ENCODE measurements at places on chromosomes 16 and 17.

- DNase-seq: no peak
Observed at GRCh38 chr17:50630524-50631194, 4.0 kb upstream of the ABCC3 start.

DNA sequence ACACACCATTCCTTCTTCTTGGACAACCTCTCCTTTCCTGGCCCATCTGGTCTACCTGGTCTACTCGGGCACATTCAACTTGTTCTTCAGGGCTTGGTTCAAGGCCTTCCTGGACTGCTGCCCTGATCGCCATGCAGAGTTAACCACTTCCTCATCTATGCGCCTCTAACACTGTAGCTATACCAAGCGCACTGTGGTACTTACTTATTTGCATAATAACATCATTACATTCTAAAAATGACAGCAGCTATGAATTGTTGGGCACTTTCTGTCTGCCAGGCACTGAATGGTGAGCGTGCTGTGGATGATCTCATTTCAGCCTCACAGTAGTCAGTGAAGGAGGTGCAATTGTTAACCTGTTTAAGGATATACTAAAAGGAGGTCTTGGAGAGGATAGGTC lies 66.9 kb upstream of the SDK2 start:
- no peak for DNase-seq

DNA sequence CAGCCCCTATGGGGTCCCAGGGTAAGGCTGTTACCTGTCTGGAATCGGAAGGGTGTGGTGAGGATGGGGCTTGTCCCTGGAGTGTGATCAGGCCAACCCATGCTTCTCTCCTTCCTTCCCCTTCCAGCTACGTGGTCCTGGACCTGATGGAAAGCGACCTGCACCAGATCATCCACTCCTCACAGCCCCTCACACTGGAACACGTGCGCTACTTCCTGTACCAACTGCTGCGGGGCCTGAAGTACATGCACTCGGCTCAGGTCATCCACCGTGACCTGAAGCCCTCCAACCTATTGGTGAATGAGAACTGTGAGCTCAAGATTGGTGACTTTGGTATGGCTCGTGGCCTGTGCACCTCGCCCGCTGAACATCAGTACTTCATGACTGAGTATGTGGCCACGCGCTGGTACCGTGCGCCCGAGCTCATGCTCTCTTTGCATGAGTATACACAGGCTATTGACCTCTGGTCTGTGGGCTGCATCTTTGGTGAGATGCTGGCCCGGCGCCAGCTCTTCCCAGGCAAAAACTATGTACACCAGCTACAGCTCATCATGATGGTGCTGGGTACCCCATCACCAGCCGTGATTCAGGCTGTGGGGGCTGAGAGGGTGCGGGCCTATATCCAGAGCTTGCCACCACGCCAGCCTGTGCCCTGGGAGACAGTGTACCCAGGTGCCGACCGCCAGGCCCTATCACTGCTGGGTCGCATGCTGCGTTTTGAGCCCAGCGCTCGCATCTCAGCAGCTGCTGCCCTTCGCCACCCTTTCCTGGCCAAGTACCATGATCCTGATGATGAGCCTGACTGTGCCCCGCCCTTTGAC lies 2.4 kb downstream of the MAPK7 start:
- DNase-seq: no peak

GRCh38 chr16:11240636-11241473 lies 15.1 kb downstream of the SOCS1 start:
- DNase-seq: no peak

DNA sequence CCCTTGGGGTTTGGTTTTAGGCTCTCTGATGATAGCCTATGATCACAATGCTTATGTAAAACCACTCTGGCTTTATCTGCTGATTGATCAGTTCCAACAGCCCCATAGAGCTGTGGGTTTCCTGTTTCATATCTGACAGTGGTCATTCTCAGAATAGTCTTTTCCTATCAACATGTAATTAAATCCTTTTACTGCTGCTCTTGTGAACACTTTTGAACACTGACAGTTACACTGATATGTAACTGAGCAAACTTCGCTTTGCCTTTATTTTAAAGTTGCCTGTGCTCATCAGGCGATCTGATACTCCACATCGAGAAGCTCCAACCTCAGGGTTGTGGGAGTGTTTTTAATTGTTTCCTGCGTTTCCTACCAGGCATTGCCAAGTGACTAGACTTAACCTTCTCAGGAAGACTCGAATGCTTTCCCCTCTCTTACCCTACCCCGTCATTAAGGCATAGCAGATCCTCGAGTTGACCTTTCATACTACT lies 17.3 kb upstream of the CLEC18B start:
- no peak for DNase-seq

GRCh38 chr16:49120631-49121030 lies 161.0 kb downstream of the CBLN1 start:
- no peak for DNase-seq

GRCh38 chr17:48636177-48637018 lies 10.2 kb upstream of the HOXB9 start:
- peak; percentile 61 for DNase-seq

DNA sequence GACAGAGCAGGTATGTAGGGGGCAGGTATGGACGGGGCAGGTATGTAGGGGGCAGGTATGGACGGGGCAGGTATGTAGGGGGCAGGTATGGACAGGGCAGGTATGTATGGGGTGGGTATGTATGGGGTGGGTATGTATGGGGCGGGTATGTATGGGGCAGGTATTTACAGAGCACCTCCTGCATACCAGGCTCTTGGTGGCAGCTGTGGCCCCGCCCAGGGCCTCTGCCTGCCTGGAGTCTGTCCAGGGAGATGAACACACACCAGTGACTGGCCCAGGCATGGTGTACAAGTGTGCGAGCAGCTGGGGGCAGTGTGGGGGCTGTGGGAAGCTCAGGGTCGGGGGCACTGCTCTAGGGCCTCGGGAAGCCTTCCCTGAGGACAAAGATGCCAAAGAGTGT lies 4.4 kb downstream of the RPL3L start:
- no peak for DNase-seq

GRCh38 chr17:80962356-80963329 lies 29.0 kb upstream of the CHMP6 start:
- DNase-seq: no peak

DNA sequence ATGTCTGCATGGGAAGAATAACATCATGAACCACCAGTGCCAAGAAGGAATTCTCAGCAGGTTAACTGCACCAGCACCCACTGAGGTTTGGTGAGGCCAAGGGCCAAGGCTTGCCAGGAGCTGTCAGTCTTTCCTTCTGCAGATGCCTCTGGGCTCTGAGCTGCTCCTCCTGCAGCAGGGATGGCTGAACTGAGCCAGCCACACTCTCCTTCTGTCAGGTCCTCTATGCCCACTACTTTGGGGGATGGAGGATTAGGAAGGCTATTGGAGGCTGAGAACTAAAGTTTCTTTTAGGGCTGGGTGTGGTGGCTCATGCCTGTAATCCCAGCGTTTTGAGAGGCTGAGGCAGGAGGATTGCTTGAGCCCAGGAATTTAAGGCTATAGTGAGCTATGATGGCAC lies 71.6 kb downstream of the PLXDC1 start:
- DNase-seq: no peak

GRCh38 chr16:84115919-84116719 lies 623 bp downstream of the MBTPS1 start:
- peak; percentile 20 for DNase-seq

DNA sequence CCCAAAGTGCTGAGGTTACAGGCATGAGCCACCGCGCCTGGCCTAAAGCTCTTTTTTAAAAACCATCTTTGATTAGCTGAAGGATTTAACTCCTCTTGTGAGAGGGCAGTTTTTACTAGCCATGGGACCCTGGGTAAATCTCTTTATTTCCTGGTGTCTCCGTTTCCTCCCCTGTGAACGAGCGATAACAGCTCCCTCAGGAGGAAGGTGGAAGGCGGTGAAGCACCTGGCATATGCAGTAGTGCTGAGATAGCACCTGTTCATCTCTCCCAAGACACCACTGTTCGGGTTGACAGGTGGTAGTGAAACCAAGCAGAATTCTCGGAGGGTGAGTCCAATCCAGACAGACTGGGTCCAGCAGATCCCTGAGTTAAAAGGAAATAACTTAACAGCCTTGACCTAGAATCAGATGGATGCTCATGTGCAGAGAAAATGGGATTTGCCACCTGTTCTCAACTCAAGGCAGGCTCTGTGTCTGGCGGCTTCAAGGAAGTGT lies 86.2 kb downstream of the CRISPLD2 start:
- DNase-seq: no peak

DNA sequence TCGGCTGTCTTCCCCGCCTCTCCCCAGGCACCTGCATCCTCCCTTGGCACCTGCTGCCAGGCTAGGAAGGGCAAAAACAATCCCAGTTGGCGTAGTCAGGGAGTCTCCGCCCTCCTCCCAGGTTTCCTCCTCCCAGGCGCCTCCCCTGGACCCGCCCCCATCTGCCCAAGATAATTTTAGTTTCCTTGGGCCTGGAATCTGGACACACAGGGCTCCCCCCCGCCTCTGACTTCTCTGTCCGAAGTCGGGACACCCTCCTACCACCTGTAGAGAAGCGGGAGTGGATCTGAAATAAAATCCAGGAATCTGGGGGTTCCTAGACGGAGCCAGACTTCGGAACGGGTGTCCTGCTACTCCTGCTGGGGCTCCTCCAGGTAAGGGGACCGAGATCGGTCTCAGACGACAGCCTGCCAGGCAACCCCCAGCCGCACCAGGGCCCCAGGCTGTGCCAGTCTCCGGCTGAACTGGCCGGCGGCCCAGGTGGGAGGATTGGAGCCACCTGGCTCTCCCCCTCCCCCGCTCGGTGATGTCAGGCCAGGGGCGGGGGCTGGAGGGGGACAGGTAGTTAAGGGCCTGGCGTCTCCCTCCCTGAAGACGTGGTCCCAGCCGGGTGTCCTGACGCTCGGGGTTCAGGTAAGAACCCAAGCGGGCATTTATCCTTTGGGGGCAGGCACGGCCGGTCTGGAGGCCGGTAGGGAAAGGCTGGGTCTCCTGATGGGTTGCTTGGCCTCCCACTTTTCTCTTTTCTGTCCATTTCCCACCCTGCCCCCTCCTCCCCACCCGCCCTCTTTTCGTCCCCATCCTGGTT lies at the start of gene GRB7:
GRB7 (plus strand) TSS at position 179 of the 808 bp plus-strand sequence. CDS start 4,364 bp downstream, outside the sequence.
- no peak for DNase-seq

- DNase-seq: peak; percentile 96
Observed at GRCh38 chr16:29811170-29811895, 660 bp upstream of the PRRT2 start.

GRCh38 chr16:66057057-66057456 lies 309.4 kb upstream of the CDH5 start:
- DNase-seq: no peak

- peak; percentile 60 for DNase-seq
Observed at GRCh38 chr17:48575066-48575582, 3.0 kb downstream of the HOXB4 start.

DNA sequence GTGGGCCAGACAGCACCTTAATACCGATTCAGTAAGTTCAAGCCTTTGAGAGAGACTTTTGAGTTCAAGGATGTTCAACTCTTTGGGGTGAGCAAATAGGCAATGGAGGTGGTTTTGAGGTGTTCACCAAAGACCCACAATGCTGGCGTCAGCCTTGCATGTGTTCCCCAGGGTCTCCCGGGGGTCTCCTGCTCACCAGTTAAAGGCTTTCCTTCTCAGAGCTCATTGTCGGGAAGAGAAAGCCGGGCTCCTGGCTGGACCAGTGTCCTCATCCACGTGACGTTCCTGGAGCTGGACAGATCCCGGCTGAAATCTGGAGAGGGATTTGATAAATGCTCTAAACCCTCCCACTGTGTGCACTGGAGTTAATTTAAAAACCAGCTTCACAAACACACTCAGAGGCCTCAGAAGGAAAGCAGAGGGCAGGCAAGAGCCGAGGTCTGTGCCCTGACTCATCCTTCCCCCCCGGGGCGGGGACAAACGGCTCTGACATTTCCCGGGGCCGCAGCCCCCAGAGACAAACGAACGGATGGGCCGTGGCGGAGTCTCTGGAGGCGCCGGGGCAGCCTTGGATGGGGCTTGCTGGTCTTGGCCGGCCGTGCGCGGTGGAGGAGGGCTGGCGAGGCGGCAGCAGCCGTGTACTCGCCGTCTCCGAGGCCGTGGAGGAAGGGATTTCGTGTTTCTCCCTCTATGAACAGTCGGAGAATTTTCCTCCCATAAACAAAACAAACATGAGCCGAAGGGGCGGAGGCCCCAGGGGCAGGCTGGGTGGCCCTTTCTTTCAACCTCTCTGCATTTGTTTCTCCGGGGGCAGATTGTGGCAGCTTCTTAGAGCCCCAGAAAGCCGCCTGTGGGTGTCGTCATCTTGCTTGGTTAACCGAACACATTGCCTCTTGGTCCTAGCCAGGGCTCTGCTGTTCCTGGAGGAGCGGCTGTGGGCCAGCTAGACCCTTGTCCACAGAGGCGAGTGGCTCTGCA lies 94.2 kb downstream of the NTN1 start:
- peak; percentile 70 for DNase-seq

DNA sequence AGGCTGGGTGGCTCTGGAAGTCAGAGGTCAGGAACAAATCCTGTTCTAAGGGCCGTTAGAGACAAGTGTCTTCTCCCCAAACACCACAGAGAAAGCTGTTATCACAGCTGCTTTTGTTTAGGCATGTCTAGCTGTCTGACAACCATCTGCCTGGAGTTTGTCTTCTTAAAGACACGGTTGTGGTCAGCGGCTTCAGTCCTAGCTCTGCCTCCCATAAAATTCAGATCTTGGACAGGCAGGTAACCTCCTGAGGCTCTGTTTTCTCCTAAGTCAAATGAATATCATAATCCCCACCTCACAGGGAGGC lies 2.3 kb upstream of the ITGA3 start:
- no peak for DNase-seq

DNA sequence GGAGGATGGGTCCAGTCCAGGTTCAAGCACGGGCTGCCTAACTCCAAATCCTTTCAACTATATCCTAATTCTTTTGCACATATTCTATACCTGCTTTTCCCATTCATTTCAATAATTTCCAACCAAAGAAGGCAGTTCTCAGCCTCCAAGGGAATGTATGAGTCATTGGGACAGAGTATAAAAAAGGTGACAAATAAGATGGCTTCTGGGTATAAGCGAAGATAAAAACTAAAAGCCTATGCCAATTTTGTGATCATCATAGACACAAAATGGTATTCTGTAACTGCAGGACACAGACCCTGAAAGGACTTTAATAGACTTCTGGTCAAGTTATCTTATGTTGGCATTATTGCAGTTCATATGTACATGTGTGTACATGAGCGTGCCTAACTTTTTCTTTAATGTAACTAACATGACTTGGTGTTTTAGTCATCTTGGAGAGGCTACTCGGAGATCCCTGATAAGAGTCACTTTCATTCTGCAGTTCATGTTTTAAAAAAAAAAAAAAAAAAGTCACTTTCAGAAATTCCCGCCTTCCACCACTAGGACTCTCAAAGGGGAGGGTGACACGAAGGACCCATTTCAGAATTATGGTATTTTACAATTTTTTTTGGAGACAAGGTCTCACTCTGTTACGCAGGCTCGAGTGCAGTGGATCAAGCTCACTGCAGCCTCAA lies 17.3 kb downstream of the COG1 start:
- no peak for DNase-seq

All from fibroblast of skin of right quadriceps (primary cell).